ENCODE measurements at places on chromosomes 3 and 15. TPM values are rescaled to one million over a fixed set of nuclear protein-coding genes. Genes with fewer than 3 reads are reported as not detected.

The GOLGA6D gene
- polyA plus RNA-seq: not detected

The SEMA3G gene
- 1.3 TPM for polyA plus RNA-seq

The CHRM5 gene
- polyA plus RNA-seq: not detected

The GOLGA8N gene
- polyA plus RNA-seq: 5.9 TPM

The ZNF660 gene
- 0.28 TPM for polyA plus RNA-seq

The TIMP4 gene
- 1.00 TPM for polyA plus RNA-seq

The XPC gene
- 12.1 TPM for polyA plus RNA-seq

The GLDN gene
- 0.41 TPM for polyA plus RNA-seq

The PTX3 gene
- 0.10 TPM for polyA plus RNA-seq

The SLC28A1 gene
- polyA plus RNA-seq: 0.02 TPM

The PARP9 gene
- polyA plus RNA-seq: 20.0 TPM

The NOX5 gene
- 0.29 TPM for polyA plus RNA-seq

The CLDN18 gene
- polyA plus RNA-seq: 0.61 TPM

The COPB2 gene
- 50.6 TPM for polyA plus RNA-seq

The ATP8B4 gene
- 0.84 TPM for polyA plus RNA-seq

The IL17RD gene
- 0.31 TPM for polyA plus RNA-seq

The TP53BP1 gene
- polyA plus RNA-seq: 7.8 TPM

The SERINC4 gene
- 0.24 TPM for polyA plus RNA-seq

The ZKSCAN7 gene
- polyA plus RNA-seq: 0.56 TPM

The CPA3 gene
- 0.28 TPM for polyA plus RNA-seq

The METTL6 gene
- 5.6 TPM for polyA plus RNA-seq

The SH2D7 gene
- not detected for polyA plus RNA-seq

The TMEM158 gene
- 5.6 TPM for polyA plus RNA-seq

The SPESP1 gene
- 1.1 TPM for polyA plus RNA-seq

The C3orf49 gene
- not detected for polyA plus RNA-seq

The DZIP3 gene
- polyA plus RNA-seq: 1.1 TPM

The GPR160 gene
- polyA plus RNA-seq: 2.1 TPM

The SEMA7A gene
- polyA plus RNA-seq: 9.6 TPM

The RLBP1 gene
- not detected for polyA plus RNA-seq

The ADCY5 gene
- 5.0 TPM for polyA plus RNA-seq

The CCR5 gene
- polyA plus RNA-seq: 1.2 TPM

The MORC1 gene
- polyA plus RNA-seq: not detected

The PDE12 gene
- polyA plus RNA-seq: 3.0 TPM

The CFAP92 gene
- 0.66 TPM for polyA plus RNA-seq

The DIPK2A gene
- polyA plus RNA-seq: 8.5 TPM

Data from esophagus (tissue), 2 donors.